Bronchial epithelial cell (primary cell): ENCODE measurements at places on chromosomes 12 and 14. TPM values are rescaled to one million over a fixed set of nuclear protein-coding genes. Genes with fewer than 3 reads are reported as not detected.

- no peak for DNase-seq
Measured at GRCh38 chr12:128079446-128079845, 187.5 kb upstream of the TMEM132C start.

Gene KRT2
- not detected in 2 replicates for total RNA-seq

GRCh38 chr14:99784508-99784907, 8.7 kb upstream of the EML1 start:
- no peak for DNase-seq

Gene FAR2
- 1.5 and 2.4 TPM in 2 replicates for total RNA-seq

GRCh38 chr12:114919479-114919878, 235.5 kb upstream of the TBX3 start:
- no peak for DNase-seq

GRCh38 chr12:84911271-84912197, 1.1 kb downstream of the SLC6A15 start:
- peak; percentile 81 for DNase-seq

DNA sequence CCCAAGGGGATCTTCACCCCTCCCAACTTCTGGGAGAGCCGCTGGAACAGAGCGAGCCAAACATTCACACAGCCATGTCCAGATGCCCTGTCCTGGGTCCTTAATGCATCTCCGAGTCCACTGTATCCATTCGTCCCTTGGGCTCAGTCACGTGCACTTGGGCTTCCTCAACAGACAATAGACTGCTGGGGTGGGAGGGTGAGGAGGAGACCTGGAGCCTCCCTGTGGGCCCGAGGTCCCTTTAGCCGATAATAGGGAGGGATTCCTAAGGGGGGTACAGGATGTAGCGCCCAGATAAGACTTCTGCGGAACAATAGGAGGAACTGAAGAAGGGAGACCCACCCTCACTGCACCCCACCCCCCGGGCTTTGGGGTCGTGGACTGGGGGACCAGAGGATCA, 6.7 kb downstream of the ARHGEF25 start:
- DNase-seq: no peak

Gene ATXN2
- 8.7 and 11.0 TPM in 2 replicates for total RNA-seq

DNA sequence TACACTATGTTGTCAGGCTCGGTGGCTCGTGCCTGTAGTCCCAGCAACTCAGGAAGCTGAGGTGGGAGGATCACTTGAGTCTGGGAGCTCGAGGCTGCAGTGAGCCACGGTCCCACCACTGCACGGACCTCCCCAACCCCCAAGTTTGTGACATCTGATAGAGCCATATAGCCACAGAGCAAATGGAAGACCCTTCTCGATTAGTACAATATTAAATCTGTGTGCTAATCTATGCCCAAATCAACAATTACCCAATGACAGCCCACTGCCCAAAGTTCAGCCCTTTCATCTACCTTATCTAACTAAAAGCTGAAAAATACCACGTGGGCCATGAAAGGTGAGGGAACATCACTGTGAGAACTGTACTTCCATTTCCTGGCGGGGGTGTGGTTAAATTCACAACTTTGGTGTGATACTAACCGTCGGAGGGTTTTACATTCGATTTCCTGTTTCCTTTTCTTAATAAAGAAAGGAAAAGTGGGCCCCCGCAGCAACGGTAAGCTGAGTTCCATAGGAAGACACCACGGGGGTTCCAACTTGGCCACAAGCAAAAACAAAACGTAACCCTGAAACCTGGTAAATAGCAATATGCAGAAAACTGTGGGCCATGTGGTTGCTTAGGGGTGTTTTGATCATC, 31.2 kb upstream of the FOS start:
- no peak for DNase-seq

DNA sequence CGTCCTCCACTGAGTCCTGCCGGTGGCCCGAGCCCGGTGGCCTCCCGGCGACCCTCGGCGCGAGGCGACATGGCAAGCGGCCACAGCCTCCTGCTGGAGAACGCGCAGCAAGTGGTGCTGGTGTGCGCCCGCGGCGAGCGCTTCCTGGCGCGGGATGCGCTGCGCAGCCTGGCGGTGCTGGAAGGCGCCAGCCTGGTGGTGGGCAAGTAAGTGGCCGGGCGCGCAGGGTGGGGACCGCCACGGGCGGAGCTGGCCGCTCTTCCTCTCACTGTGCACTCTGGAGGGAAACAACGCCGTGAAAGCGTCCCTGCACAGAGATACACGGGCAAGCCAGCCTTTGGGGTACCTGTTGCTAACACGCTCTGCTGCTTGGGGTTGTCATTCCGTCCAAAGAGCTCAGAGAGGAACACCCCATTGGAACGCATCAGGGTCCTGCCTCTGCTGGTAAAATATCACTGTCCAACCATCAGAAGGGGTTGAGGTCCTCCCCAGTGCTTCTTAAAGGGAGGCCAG, at the start of gene AMDHD1:
AMDHD1 (plus strand) TSS at position 2 of the 513 bp plus-strand sequence; CDS start at position 70, 68 bp downstream.
- peak; percentile 37 for DNase-seq

Gene ASPG
- total RNA-seq: 0.53 and 6.9 TPM in 2 replicates

GRCh38 chr12:97323154-97323553, 139.4 kb upstream of the RMST start:
- no peak for DNase-seq

Gene LYZ
- total RNA-seq: under 0.01 and 0.13 TPM in 2 replicates

GRCh38 chr14:49017447-49017846, 568.7 kb downstream of the RPS29 start:
- DNase-seq: no peak

Gene SLC7A8
- total RNA-seq: 1.1 and 9.0 TPM in 2 replicates

DNA sequence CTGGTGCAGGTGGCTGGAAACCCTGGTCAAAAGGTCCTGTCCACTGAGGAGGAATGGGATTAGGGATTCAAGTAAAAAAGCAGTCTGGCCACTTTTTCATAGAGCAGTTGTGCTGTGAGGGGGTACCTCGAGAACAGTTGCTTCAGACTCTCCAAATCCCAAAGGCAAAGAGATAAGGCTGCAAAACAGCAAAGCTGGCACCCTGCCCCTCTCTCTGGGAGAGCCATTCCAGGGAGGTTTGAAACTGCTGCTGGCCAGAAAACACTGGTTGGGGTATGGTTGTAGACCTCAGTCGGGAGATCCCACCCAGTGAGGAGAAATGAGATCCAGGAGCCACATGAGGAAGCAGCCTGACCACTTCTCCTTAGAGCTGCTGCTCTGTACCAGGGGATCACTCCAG, 137.3 kb downstream of the CEP83 start:
- DNase-seq: no peak

DNA sequence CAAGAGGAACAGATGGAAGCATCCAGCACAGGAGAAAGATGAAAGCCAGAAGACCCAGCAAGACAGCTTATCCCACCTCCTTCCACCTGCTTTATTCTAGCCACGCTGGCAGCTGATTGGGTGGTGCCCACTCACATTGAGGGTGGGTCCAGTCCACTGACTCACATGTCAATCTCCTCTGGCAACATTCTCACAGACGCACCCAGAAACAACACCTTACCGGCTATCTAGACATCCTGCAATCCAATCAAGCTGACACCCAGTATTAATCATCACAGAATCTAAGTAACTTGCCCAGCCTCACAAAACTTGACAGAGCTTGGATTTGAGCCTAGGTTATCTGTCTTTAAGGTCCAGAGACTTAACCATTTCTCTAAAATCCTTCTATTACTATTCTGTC, 208.9 kb downstream of the PAH start:
- peak; percentile 17 for DNase-seq

DNA sequence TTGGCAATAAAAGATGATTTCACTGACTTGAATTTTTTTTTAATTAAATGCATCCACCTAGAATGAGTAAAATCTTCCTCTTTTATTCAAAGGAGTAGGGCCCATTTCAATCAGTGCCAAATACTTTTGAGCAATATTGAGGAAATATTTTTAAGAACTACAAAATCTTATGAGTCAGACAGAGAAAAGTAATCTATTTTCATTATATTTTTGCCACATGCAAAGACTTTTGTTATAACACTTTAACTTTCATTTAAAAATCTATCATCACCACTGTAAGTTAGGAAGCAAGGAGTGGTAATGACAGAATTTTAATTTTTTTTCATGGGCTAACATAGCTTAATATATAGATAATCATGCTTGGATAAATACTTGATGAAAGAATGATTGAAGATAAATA, 345.2 kb upstream of the KITLG start:
- no peak for DNase-seq

- no peak for DNase-seq
Measured at GRCh38 chr12:96824074-96824837, 82.8 kb upstream of the NEDD1 start.

- DNase-seq: peak; percentile 89
Measured at GRCh38 chr14:75831455-75831854, 150.3 kb downstream of the TGFB3 start.

GRCh38 chr12:49818241-49818895, 9.8 kb downstream of the NCKAP5L start:
- no peak for DNase-seq

DNA sequence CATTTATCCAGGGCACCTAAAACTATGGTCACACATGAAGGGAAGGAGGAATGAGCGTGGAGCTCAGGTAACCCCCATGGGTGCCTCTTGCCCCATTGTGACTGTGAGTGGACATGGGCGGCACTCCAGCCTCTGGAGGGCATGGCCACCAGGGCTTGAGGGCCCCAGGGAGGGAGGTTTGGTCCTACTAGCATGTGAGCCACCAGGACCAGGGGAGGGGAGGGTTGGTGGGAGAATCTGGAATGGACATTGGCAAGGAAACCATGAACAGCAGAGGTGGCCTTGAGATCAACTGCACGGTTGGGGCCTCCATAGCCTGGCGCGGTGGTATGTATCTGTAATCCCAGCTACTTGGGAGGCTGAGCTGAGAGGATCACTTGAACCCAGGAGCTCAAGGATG, 623.6 kb downstream of the AACS start:
- DNase-seq: no peak

Gene LALBA
- total RNA-seq: not detected in 2 replicates

- no peak for DNase-seq
Measured at GRCh38 chr12:132619386-132620112, 973 bp downstream of the P2RX2 start.

DNA sequence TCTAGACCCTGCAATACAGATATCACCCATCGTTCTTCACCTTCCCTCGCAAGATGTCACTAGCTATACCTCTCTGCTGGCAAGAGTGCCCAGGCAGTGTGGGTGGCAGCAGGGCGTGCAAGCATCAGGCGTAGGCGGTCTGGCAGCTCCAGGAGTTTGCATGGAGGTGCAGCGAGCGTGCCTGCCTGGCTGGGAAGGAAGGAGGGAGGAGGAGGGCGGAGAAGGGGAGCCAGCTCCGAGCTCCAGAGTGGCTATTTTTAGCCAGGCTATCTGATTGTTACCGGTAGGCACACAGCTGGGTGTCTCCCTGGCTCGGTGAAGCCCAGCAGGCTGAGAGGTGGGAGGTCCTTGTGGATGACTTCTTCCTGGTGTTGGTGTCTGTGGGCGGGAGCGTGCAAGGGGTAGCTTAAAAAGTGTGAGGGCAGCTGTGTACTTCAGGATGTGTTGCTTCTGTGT, 6.2 kb downstream of the FOXJ2 start:
- peak; percentile 71 for DNase-seq

Gene AQP6
- under 0.01 TPM in 1 of 2 replicates, not detected in the other for total RNA-seq

- DNase-seq: no peak
Measured at GRCh38 chr14:21204167-21205025, 48.5 kb upstream of the OR5AU1 start.
